ENCODE measurements at places on chromosomes 2 and 18.

DNA sequence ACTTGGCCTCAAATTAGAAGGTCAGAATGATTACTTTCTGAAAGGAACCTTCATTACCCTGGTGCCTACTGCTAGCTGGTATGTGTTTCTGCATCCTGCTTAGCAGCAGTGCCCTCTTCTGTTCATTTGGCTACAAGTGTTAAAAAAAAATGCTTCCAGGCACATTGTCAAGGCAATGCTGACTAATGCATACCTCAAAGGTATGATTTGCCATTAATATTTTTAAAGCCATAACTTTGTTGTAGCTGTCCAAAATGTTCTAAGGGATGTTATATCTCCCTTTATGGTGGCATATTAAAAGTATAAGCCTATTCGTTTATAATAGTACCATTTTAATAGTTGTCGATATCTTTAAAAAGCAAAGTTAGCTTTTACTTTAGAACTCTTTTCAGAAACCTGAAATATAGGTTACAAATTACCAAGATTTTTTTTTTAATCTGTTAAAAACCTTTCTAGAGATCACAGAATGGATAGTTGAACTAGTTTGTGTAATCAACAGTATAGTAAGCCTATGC is 52.0 kb upstream of the FAM171B start:
- no peak for DNase-seq

DNA sequence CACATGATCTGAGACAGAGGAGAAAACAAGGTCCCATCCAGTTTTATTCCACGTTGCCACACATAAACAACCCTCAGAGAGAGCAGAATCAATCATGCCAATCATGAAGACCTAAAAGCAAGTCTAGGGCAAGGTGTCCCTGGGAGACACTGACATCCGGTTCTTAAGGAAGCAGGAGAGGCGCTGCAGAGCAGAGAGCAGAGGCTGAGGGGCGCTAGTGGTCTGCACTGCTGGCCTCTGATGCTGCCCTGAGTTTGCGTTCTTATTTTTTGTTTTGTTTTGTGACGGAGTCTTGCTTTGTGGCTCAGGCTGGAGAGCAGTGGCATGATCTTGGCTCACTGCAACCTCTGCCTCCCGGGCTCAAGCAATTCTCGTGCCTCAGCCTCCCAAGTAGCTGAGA is 83.3 kb downstream of the SMIM21 start:
- no peak for DNase-seq

- no peak for DNase-seq
These were observed 54.8 kb upstream of the CREB1 start for GRCh38 chr2:207474863-207475485.

DNA sequence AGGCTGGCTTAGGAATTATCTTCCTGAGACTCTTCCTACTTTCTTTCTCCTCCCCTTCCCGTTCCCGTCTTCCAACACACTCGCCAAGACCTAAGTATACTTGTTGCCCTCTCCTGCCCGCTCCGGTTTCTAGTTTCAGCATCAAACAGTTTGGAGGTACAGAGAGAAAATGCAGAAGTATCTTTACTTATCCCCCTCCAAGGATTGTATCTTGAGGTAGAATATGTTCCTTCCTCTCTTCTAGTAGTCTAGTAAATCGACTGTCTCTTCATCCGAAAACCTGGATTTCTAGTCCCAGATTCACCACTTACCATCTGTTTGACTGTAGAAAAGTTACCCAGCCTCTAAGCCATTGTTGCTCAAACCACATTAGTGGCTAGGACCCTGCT is 755 bp downstream of the EIF4E2 start:
- DNase-seq = no peak

DNA sequence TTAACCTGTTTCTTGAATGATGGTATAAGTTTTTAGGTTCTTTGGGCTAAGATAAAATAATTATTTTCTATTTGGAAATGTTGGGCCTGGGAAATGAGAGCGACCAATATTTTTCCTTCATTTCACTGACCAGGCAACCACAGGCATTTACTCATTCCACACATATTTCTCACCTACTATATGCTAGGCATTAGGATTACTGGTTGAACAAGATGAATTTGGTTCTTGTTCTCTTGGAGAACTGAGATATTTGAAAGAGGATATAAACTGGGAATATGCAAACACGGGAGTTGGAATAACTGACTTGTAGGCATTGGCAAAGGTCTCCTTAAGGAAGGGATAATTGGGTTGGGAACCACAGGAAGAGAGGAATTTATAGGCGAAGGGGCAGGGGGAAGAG is 3.9 kb upstream of the MYL1 start:
- DNase-seq = no peak

GRCh38 chr18:46759890-46760289 is 3.0 kb upstream of the ST8SIA5 start:
- DNase-seq = no peak
